ENCODE measurements at places on chromosomes 13 and 19.

DNA sequence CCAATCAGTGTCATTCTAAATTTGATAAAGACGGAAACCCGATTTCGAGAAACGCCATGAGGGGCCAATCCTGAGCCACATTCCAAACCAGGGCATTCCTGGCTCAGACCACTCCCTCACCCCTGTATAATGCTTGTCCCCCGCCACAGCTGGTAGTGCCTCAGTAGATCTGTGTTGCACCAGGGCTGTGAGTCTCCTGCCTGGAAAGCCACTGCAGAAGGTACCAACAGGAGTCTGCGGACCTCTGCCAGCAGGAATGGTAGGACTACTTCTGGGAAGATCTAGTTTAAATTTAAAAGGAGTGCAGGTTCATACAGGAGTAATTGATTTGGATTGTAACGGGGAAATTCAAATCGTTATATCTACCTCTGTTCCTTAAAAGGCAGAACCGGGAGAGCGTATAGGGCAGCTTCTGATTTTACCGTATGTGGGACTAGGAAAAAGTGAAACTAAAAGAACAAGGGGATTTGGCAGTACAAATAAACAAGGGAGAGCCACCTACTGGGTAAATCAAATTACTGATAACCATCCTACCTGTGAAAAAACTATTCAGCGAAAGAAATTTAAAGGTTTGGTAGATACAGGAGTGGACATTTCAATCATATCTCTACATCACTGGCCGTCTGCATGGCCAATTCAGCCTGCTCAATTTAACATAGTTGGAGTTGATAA is 20.8 kb upstream of the ZNF266 start:
- no peak for DNase-seq

DNA sequence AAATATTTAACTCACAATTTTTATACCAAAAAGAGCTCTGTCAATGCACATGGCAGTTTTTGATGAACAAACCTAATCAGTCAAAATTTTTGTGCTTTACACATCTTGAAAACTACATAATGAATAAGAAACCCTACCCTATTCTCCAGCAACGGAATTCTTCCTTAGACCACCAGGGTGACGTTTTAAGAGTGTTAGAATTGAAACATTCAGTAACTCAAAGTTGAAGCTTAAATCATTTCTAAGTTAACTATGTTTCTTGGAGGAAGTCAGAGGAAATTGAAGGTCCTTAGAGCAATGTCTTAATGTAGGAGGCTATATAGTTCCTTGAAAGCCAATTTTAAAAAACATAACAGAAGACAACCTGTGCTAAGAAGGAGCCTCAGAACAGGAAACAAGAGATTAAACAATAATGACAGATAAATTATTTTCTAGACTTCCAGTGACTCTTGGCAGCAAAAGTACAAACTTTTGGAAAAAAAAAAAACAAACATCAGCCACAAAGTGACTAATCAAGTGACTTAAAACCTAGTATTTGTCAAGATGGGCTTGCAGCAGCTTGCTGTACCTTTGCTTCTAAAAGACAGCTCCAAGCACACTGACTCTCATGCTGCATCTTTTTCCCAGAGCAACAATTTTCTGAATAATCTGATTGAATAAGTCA is 6.2 kb downstream of the SPRY2 start:
- DNase-seq = peak; percentile 27

GRCh38 chr13:97629601-97630272 is 195.8 kb downstream of the RAP2A start:
- DNase-seq = peak; percentile 8

GRCh38 chr19:932648-933552 is 7.1 kb downstream of the ARID3A start:
- DNase-seq = no peak

GRCh38 chr19:39423258-39424086 is 11.0 kb downstream of the PLEKHG2 start:
- no peak for DNase-seq

- no peak for DNase-seq
Measured at GRCh38 chr13:112072534-112073244, 5.7 kb downstream of the SOX1 start.

GRCh38 chr13:44516771-44517170 is 59.4 kb downstream of the TSC22D1 start:
- no peak for DNase-seq

DNA sequence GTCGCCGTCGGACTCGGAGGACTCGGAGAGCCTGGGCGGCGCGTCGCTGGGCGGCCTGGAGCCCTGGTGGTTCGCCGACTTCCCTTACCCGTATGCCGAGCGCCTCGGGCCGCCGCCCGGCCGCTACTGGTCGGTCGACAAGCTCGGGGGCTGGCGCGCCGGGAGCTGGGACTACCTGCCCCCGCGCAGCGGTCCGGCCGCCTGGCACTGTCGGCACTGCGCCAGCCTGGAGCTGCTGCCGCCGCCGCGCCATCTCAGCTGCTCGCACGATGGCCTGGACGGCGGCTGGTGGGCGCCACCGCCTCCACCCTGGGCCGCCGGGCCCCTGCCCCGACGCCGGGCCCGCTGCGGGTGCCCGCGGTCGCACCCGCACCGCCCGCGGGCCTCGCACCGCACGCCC is 2.5 kb upstream of the GRWD1 start:
- no peak for DNase-seq

- no peak for DNase-seq
Measured at GRCh38 chr13:32234914-32235313, 80.2 kb downstream of the ZAR1L start.

DNA sequence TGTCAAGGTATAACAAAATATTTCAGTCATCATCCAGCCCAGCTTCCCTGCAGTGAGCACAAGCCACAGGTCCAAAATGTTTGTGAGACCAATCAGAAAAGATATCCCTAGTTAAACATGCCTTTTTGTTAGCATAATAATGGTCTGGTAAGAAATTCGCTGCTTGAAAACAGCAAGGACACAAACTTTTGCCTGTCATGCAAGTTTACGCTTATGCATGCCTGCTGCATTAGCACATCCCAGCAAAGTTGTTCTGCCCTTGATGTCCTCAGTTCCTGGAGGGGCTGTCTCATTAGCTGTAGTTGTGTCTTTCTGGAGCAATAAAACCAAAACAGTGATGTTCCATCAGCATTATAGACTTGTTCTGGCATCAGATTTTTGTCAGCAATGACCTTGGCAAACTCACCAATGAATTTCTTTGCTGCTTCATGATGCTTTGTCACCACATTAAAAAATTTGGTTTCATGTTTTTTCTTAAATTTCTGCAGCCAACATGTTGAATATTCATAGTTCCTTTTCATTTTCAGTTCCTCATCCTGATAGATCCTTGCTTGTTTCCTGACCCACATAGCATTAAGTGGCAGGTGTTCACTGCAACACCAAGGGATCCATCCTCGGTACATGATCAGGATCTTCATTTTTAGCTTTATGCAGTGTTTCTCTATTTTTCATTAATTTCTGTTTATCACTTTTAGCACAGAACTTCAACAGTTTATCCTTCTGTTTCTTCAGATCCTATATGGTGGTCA is 72.0 kb upstream of the GPR183 start:
- DNase-seq = no peak

- no peak for DNase-seq
Measured at GRCh38 chr19:8180018-8180417, 29.2 kb upstream of the CERS4 start.

DNA sequence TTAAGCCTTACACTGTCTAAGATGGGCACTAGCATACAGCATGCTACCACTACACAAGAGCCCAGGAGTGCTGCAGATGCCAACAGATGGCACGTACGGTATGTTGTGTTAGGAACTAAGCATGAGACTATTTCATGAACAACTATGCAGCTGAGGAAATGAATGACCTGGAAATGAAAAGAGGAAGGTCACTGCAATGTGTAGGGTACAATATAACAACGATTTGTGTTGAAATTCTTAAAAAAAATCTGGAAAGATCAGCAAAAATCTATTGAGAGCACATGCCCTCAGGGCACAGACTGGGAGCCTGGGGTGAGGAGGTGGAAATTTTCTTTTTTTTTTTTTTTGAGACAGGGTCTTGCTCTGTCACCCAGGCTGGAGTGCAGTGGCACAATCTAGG is 14.4 kb downstream of the HAUS8 start:
- no peak for DNase-seq

- DNase-seq = no peak
Measured at GRCh38 chr13:49238621-49239020, 9.1 kb upstream of the CDADC1 start.

GRCh38 chr13:52446265-52446664 is 4.2 kb downstream of the VPS36 start:
- DNase-seq = no peak

DNA sequence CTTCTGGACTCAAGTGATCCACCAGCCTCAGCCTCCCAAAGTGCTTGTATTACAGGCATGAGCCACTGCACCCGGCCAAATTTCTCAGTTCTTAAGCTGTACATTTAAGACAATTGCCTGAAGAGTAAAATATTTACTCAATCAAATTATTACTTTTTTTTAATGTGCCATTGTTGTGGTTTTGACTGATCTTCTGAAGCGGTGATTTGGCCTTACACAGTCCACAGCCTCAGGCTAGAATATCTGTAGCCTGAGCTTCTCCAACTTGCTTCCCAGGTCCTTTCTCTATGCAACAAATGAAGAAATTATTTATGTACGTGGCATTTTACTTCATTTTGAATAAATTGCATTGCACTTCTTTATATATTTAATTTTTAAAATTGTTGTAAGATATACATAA is 281.3 kb downstream of the KLF5 start:
- DNase-seq = peak; percentile 55

GRCh38 chr19:45047188-45047797 is 8.4 kb downstream of the CLASRP start:
- no peak for DNase-seq

DNA sequence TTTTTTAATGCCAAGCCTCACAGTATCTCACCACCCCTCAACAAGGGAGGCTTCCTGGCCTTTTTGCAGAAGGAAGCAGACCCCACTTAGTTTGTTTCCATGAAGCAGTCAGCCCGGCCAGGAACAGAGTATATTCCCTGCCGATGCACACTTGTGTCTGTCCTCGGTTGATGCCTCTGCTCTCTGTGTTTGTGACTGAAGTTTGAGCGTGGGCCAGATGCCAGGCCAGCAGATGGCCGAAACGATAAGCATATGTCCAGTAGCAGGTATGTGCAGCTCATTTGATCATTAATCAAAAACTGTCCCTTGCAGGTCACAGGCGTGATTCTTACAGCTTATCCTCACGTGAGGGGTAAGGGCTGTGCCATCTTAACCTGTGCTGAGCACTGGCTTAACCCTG is 144.0 kb downstream of the IRS2 start:
- DNase-seq = no peak

- DNase-seq = no peak
Measured at GRCh38 chr13:57588639-57589038, 42.9 kb upstream of the PCDH17 start.

- DNase-seq = no peak
Measured at GRCh38 chr13:44050450-44051063, 170.9 kb downstream of the LACC1 start.

- DNase-seq = no peak
Measured at GRCh38 chr19:3699741-3700241, 477 bp downstream of the PIP5K1C start.

GRCh38 chr13:59461411-59461810 is 702.3 kb downstream of the DIAPH3 start:
- no peak for DNase-seq

DNA sequence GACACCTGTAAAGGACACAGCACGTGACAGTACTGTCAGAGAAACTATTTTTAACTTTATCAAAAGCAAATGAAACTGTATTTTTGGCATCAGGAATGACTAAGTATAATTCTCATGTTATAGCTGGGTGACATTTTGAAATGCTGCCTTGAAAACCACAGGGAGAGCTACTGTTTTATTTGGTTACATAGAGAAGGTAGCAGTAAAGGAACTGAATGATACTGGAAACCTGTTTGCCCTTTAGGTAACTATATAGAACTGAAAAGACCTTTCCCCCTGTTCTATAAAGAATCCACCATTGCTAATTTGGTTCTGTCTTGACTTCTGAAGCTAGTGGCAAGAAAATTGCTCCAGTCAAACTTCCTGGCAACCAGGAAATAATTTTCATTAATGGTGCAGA is 39.1 kb downstream of the MIPEP start:
- DNase-seq = no peak

DNA sequence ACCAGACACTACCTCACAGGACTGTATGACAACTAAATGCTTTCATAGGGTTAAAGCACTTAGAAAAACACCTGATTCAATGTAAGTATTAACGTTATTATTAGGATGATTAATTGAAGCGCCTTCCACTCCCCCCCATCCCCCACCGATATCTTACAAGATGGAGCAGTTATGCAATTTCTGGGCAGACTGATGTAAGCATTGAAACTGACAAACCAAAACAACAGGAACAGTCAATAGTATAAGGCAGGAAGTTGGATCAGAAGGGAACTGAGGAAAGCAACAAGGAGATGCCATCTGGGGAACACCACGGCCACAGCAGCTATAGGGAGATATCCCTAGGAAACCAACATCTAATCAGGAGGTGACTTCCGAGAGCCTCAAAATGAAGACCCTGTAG is 3.8 kb downstream of the LCP1 start:
- DNase-seq = no peak

GRCh38 chr13:34578471-34578870 is 363.6 kb upstream of the NBEA start:
- peak; percentile 33 for DNase-seq

DNA sequence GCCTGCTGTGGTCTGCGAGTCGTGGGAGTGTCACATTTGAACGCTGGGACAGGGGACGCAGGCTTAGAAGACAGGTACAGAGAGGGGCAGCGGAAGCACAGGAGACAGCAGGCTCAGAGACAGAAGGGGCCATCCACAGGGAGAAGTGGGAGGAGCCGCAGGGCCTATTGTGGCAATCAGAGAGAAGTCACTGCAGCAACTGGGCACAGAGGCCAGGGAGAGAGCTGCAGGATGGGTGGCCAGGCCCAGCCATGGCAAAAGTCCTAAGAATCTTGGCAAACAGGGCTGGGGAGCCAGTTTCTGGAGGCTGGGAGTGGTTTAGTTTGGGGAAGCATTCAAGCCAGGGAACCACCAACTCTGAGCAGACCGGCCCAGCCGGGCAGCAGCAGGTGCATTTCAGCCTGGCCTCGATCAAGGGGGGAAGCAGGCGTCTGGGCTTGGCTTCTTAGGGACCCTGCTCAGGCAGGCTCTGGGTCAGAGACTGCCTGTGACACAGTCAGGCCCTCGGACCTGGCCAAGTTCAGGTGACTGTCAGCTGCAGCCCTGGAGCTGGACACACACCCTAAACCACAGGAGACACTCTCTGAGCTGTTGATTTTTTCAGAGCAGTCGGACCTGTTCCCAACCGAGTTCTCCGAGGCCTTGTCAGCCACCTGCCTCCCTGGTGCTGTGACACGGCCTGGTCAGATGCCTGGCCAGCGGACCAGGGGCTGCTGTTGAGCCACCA is 11.8 kb downstream of the SH3GL1 start:
- DNase-seq = no peak

DNA sequence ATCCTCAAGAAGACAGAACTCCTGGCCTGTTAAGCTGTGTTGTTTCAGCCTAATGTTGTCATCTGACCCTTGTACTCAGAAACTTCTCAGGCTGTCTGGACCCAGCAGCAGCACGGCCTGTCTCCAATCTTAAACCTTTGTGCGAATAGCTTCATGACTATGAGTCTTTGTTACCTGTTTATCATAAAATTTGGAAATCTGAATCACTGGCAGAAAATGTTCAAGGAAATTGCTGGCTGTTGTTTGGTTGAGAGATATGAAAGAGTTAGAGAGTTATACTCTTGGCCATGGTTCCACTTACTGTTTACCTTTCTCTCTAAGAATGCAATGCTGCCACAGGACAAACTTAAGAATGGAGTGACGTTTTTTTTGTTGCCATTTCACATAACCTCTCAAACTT is 59.6 kb downstream of the EFNB2 start:
- DNase-seq = no peak

GRCh38 chr13:81106348-81106747 is 765.4 kb upstream of the SPRY2 start:
- DNase-seq = no peak
